Stimulated activated CD4-positive, alpha-beta T cell treated with anti-CD3 and anti-CD28 coated beads, TNF-alpha, amount 100 ng/mL, for 4 hours (primary cell): ENCODE measurements at places on chromosomes 12 and 14.

- peak; percentile 35 for DNase-seq
Measured at GRCh38 chr14:34331728-34332623, 130.1 kb downstream of the SPTSSA start.

DNA sequence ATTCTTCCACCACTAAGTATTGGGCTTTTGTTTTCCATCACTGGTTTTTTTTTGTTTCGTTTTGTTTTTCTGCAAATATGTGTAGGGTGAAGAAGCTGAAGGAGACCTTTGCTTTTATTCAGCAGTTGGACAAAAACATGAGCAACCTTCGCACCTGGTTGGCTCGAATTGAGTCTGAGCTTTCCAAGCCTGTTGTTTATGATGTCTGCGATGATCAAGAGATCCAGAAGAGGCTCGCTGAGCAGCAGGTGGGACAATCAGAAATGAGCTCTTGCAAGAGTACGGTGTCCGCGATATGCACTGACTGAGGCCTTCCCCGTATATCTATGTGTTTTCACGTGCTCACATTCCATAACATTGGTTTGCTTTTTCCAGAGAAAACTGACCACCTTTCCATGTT, 91.5 kb downstream of the ESR2 start:
- DNase-seq: no peak

- DNase-seq: no peak
Measured at GRCh38 chr12:2456122-2456812, 338.5 kb upstream of the FKBP4 start.

DNA sequence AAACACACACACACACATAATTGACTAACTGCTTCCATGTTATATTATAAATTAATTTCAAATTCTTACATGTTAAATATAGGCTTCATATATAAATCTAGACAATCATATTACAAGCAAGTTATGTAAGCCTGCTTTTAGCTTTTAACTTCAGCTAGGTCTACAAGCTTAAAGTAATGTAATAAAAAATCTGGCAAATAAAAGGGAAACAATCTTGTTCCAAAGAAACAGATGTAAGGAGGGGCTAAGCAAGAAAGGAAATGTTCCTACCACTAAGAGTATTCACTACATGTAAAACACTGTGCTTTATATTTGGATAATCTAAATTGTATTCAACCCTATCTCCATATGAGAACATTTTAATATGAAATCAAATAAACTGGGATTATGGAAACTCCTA, 110.4 kb downstream of the SLC6A15 start:
- no peak for DNase-seq

DNA sequence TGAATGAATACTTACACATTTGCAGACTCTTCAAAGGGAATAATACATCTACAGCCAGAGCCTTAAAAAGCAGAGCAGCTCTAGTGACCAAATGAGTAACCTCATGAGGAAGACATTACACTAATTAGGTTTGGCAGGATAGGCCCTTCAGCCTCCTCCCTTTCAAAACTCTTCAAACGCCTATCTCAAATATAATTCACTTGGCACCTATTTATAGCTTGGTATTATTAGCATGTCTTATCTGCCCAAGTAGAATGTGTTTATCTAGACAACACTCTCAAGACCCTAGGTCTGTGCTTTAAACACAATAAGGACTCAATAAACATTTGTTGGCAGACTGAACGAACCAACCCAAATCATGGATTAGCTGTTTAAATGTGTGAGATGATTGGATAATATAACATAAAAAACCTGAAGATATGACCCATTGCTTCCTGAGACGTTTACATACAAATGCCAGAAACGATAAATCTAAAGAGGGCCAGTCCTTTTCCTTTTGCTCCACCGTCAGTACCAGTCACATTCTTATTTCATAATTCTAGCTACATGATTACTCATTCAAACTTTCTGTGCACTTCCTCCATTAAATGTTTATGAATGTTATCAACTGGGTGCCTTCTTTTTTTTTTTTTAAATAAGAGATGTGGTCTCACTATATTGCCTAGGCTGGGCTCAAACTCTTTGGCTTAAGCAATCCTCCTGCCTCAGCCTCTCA, 123.3 kb downstream of the CEP83 start:
- DNase-seq: no peak

GRCh38 chr14:54706769-54707168, 139.8 kb downstream of the SAMD4A start:
- no peak for DNase-seq

GRCh38 chr14:55136885-55137786, 8.1 kb downstream of the LGALS3 start:
- DNase-seq: no peak
